Brain microvascular endothelial cell (primary cell): ENCODE measurements at places on chromosomes 7 and 10.

- DNase-seq: no peak
These were observed 190.0 kb downstream of the HPSE2 start for GRCh38 chr10:99045671-99046070.

DNA sequence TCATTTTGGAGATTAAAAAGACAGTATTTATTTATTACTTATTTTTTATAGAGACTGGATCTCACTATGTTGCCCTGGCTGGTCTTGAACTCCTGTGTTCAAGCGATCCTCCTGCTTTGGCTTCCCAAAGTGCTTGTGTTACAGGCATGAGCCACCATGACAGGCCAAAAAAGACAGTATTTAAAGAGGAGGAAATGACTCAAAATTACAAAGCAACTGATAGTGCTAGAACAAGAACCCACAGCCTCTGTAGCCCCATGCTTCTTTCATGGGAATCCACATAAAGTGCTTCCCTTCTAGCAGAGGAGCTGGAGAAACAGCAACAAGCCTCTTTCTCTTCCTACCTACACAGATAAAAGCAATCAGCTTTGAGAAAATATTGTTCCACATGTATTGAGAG, 230.7 kb upstream of the PODXL start:
- no peak for DNase-seq

- DNase-seq: no peak
These were observed 20.7 kb downstream of the CREB3L2 start for GRCh38 chr7:137981175-137981574.

GRCh38 chr7:110762546-110763225, 328.2 kb upstream of the LRRN3 start:
- DNase-seq: peak; percentile 27

DNA sequence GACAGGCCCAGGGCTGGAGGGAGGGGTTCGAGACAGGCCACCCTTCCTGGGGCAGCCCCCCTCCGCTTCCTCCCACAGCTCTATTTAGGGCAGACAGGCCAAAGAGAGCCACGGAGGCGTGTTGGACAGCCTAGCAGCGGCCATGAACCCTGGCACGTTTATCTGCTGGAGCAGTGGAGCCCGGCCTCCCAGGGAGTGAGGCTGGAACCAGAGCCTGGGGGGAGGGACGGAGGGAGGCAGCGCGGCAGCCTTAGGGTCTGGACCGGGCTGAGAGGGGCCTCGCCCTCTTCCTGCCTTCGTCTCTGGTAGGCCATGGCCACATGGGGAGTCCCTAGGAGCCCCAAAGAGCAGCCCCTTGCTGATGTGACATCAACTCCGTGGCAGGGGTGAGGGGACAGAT, 17.1 kb downstream of the UNCX start:
- no peak for DNase-seq

- no peak for DNase-seq
These were observed 213.0 kb downstream of the BUB3 start for GRCh38 chr10:123367195-123367594.

DNA sequence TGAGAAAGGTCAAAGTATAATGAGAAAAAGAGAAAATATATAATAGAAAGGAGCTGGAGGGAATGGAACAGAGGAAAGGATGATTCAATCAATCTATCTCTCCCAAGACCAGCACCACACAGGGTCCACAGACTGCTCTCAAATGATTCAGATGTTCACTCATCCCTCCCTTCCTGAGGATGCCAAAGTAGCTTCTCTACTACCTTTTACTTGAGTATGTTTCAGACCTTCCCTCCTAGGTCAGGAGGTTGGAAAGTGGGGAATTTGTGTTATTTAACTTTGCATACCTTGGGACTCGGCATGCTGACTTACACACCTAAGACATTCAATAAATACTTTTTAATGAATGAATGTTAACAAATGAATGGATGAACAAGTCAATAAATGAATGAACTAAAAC, 30.6 kb downstream of the CPVL start:
- no peak for DNase-seq

DNA sequence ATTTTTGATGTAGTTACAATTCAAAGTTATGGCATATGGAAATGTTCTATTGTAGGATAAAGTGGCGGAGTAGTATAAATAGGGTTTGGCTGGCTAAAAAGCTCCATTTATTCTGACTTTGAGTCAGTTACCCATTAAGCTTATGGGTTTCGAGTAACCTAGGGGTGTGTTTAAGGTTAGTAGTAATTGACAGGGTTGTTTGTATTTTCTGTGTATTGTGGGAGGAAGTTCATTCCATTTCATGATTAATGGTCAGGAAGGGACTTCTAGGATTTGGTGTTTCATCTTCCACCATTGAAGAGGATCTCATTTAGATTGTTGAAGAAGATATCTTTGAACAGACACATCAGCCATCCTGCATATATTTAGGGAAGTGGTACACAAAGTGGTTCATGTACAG, 75.0 kb downstream of the BICC1 start:
- no peak for DNase-seq

DNA sequence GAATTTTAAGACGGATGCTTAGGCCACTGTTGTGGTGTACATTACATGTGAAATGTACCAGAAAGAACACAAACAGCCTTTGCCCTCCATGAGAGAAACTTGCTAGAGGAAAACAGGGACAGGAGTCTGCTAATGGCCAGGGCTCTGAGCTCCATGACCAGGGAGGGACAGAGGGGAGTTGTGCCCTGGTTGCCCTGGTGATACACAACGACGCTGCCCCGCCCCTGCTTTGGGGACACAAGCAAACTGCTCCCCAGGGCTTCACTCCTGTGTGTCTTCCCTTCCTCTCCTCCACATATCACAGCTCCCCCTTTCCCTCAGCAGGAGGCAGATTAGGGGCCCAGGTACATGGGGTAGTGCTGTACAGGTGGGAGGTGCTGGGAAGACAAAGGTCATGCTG, 36.2 kb downstream of the AMPH start:
- DNase-seq: no peak

GRCh38 chr10:4719671-4720070, 106.3 kb upstream of the AKR1E2 start:
- no peak for DNase-seq

- DNase-seq: peak; percentile 24
These were observed 21.2 kb downstream of the ZMIZ2 start for GRCh38 chr7:44769776-44770294.

- no peak for DNase-seq
These were observed 60.0 kb downstream of the HGF start for GRCh38 chr7:81709836-81710235.

- DNase-seq: no peak
These were observed 8.6 kb upstream of the IRF5 start for GRCh38 chr7:128928882-128929788.

DNA sequence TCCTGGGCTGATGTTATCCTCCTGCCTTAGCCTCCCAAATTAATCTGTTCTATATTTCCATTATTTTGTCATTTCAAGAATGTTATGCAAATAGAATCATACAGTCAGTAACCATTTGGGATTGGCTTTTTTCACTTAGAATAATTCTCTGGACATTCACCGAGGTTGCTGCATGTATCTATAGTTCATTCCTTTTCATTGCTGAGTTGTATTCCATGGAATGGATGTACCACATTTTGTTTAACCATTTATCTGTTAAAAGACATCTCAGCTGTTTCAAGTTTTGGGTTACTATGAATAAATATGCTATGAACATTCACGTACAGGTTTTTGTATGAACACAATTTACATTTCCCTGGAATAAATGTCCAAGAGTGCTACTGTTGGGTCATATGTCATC, 44.9 kb downstream of the ARHGAP21 start:
- DNase-seq: no peak

GRCh38 chr7:33986951-33987947, 81.9 kb downstream of the BMPER start:
- peak; percentile 98 for DNase-seq

- no peak for DNase-seq
These were observed 17.3 kb downstream of the CAMK2B start for GRCh38 chr7:44307905-44308595.

- no peak for DNase-seq
These were observed 3.2 kb downstream of the CSGALNACT2 start for GRCh38 chr10:43141421-43141820.

- no peak for DNase-seq
These were observed 53.5 kb downstream of the DNAJB9 start for GRCh38 chr7:108623220-108623619.

- no peak for DNase-seq
These were observed 15.5 kb downstream of the ACBD5 start for GRCh38 chr10:27225011-27225590.

DNA sequence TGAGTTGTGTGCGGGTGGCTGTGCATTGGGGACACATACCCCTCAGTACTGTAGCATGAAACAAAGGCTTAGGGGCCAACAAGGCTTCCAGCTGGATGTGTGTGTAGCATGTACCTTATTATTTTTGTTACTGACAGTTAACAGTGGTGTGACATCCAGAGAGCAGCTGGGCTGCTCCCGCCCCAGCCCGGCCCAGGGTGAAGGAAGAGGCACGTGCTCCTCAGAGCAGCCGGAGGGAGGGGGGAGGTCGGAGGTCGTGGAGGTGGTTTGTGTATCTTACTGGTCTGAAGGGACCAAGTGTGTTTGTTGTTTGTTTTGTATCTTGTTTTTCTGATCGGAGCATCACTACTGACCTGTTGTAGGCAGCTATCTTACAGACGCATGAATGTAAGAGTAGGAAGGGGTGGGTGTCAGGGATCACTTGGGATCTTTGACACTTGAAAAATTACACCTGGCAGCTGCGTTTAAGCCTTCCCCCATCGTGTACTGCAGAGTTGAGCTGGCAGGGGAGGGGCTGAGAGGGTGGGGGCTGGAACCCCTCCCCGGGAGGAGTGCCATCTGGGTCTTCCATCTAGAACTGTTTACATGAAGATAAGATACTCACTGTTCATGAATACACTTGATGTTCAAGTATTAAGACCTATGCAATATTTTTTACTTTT, 1.8 kb downstream of the DDIT4 start:
- no peak for DNase-seq

- DNase-seq: no peak
These were observed 174.6 kb upstream of the ITGB1 start for GRCh38 chr10:33132626-33133025.

GRCh38 chr7:136517971-136518370, 350.5 kb upstream of the CHRM2 start:
- no peak for DNase-seq

DNA sequence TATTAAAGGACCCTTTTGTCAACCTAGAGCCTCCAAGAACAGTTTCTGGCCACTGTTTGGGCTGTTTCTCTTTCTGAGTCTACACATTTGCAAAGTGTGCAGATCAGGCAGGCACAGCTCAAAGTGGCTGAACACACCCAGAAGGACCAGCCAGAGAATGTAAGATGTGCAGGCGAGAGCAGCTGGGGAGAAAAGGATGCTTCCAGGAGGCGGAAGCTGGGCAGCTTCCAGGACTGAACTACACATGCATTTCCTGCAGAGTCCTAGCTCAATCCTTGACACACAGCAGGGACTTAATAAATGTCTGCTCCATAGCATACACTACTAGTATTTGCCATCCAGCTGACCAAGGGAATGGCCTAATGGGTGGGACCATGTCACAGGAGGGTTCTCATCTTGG, 70.9 kb downstream of the CTBP2 start:
- no peak for DNase-seq

GRCh38 chr10:61998937-61999336, 97.4 kb downstream of the ARID5B start:
- no peak for DNase-seq

DNA sequence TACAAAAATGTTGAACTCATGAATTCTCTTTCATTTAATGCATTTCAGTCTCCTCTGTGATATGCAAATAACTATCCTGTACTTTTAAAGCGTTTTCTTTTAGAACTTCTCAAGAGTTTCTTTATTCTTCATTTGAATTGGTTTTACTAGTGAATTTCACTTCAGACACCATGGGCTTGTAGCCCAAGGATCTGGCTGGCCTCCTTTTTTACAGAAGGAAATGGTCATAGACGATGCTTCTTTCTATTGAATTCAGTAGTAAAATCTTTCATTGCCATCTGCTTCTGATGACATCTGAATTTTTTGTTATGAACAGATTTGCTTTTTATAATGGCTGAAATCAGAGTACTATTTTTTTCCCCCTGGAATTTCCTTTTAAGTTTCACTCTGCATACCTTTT, 135.2 kb upstream of the ETV1 start:
- DNase-seq: no peak

DNA sequence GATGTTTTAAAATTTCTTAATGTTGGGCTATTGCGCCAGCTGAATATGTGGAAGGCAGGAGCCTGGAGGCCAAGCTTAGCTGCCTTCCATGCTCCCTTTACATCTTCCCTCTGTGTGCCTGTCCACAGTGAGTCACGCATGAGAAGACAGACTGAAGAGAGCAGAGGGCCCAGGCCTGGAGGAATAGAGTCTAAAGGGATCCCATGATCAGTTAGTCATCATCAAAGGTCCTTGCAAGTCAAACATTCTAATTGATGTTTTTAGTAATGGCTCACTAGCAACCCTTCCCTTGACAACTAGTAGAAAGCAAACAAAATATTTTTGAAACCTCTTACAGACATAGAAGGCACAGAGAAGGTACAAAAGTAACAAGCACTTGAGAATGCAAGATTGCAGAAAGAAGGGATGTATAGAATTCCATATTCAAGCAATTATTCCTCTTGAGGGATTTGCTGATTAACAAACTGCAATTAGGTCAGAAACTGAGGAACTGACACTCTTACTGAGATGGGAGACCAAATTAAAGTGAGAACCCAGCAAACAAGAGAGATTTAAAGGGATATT, 30.7 kb upstream of the APBB1IP start:
- DNase-seq: peak; percentile 39

GRCh38 chr10:91381257-91381891, 28.8 kb upstream of the HECTD2 start:
- no peak for DNase-seq

DNA sequence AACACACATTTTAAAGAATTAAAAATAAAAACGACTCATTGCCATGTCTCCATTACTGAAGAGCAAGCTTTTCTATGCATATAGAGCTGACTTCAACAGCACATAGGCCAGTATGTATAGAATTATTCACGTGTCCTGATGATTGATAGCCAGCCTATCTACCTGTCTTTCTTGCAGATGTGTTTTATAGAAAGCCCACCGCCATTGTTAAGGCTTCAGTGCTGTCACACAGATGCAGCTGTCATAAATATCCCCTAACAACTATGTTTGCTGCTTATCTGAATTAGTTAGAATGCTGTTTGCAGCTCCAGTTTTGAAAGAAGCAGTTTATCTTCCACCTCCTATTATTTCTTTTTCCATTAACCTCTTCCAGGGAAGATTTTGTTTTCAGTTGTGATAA, 235.9 kb downstream of the SLC25A13 start:
- no peak for DNase-seq

DNA sequence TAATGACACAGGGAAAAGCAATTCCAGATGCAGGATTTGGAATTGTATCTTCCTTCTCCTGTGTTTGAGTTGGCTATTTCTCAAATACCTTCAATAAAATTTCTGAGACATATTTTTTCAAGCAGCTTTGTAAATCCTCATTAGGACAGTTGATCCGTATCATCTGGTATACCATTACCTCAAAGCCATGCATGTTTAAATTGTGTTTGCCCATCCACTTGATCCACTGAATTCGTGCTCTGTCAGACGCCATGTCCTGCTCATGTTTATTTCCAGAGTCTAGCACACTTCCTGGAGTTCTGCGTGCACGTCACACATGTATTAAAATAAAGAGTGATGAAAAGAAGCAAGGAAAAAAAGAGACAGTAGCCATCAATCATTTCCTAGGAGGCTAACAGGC, 141.8 kb upstream of the CDC14C start:
- DNase-seq: no peak
